Amniotic stem cell (primary cell): ENCODE measurements at places on chromosomes 3 and 15.

DNA sequence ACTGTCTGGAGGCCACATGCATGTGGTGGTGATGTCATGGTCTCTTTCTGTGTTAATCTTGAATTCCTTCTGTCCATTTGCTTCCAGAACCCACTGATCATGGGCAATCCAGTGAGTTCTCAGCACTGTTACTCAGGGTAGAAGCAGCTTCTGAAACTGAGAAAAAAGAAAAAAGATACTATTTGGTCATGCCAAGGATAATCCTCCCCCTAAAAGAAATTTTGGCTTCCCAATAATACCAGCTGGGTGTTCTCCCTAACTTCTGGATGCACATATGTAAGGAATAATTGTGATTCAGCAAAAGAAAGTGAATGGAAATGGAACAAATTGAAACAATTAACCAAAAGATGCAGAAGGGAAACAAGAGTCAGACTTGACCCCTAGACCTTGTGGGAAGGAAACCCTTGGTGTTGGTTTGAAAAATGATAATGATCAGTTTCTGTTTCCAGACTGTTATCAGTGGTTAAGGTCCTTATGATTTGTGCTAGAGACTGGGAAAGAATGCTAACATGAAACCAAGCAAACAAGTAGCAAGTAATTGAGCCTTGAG is 92.3 kb downstream of the RBMS3 start:
- DNase-seq, result no peak

DNA sequence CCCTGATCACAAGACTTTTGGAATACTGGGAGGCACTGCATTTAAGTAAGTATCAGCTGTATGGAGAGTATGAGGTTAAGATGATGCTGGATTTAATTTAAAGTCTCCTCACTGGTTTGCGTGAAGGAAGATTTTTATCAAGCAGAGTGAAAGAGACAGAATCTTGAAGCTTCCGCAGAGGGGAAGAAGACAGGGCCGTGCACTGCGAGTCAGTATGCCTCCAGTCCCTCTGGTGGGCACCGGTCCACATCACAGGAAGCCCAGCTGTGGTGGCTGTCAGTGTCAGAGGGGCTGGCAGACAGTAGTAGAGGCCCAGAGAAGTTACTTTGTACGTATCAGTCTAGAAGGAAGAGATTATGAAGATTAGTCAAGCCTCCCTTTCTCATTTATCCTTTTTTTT is 379.0 kb upstream of the TPRG1 start:
- DNase-seq, result no peak

DNA sequence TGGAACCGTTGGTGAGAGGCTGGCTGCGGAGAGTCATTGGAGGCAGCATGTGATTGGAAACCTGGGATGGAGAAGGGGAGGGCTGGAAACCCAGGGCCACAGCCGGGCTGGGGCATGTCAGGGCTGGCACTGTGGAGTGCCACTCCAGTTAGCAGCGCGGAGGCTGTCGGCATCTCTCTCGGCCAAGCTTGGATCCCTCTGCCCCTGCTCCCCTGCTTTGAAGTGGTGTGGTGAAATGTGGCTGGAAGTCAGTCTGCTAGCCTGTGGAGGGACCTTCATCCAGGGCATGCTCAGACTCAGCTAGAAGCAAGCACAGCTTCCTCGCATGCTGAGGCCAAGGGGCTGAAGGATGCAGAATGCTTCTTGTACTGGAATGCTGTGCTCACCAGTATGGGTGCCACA is 13.5 kb downstream of the SLCO3A1 start:
- no peak for DNase-seq

- no peak for DNase-seq
These were observed 7.3 kb upstream of the TRNT1 start for GRCh38 chr3:3119393-3119851.

DNA sequence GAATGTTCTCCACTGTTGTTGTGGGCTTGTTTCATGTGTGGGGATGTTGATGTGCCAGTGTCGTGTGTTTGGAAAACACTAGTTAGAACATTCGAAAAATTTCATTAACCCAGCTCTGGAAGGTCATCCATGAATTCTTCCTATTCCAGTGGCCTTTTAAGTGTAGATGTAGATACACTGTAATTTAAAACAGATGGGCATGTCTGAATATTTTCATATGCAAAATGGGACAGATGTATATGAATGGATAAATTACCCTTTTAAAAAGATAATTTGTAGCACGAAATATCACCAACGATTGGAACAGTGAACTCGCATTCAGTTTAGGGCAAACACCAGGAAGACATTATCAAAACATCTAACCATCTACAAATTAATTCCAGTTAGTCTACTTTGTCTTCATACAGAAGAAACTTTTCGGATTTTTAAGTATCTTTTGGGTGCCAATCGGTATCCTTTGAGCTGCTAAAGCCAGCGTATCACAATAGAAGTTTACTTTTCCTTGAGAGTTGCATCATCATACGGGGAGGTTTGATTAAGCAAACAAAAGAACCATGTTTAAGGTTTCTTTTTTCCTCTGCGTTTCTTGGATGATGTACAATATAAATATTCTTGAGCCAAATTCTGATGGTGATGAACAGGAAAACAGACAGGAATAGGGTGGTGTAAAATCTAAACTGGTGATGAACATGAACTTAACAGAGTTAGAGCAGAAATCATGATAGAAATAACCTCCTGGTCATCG is 528.1 kb downstream of the FOXP1 start:
- no peak for DNase-seq

DNA sequence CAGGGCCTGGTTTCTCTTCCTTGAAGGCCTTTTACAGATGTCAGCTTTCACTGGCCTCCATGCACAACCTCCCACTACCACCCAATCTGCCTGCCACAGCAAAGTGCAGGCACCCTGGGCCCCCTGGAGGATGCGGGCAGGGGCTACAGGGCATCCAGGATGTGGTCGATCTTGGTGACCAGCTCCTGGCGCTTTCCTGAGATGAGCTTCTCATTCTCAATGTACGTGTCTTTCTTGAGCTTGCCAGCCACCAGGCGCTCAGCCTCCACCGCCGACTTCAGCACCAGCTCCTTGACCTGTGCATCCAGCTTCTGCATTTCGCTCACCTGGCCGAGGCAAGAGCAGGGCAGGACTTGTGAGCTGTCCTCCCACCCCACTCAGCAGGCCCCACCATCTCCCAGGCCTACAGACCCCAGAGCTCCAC is 30.3 kb downstream of the RPN1 start:
- no peak for DNase-seq

DNA sequence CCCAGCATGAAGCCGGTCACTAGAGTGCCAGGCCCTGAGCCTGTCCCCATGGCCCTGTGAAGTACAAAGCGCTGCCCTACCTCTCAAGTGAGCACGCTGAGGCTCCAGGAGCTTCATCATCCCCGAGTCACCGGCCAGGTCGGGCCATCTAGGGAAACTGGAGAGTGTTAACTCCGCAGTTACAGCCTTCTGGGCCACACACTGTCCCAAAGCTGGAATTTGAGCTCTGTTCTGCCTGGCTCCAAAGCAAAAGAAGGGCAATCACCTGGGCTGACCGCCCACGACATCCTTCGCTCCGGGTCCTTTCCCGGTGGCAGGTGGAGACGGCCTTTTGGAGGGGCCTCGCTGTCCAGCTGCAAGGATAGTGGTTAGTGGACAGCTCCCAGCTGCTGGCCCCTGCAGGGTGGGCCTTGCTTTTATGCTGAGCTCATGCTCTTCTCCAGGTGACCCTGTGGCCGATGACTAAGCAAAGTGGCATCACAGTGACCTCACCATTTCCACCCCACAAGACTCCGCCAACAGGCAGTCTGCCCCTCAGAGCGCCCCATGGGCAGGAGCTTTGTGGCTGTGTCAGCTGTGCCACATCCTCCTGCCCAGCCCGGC is 3.5 kb upstream of the MUC4 start:
- DNase-seq, result no peak

DNA sequence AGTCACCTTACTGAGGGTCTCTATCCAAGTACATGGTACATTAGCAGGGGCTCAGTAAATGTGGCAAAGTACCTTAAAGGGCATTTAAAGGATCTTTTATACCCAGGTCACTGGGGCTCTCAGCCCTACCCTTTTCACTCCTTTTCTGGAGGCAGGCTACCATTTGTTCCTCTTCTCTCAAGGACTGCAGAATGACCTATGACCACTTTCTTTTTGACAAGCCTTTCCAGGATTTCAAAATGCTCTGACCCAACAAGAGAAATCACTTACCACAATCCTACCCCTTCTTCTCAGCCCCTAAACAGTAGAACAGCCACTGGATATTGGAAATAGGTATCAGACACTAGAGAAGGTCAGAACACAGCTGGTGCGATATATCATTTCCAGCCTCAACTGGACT is 221.8 kb upstream of the TPRG1 start:
- no peak for DNase-seq

DNA sequence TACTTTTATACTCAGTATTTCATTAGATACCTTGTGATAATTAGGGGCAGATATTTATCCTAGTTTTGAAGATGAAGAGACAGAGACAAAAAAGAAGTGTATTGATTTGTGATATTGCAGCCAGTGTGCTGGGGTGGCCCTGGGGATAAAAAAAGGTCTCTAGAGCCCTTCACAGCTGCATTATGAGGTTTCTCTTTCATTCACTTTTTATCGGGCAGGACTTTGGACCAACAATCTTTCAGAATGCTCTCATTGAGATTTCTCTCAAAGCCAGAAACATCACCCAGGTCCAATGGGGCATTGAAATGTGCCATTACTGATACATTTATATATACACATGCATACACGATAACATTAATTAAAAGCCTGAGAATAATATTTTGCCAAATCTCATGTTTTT is 20.5 kb upstream of the SELENOT start:
- no peak for DNase-seq

- DNase-seq, result no peak
These were observed 8.6 kb upstream of the EBLN2 start for GRCh38 chr3:73052857-73053256.

DNA sequence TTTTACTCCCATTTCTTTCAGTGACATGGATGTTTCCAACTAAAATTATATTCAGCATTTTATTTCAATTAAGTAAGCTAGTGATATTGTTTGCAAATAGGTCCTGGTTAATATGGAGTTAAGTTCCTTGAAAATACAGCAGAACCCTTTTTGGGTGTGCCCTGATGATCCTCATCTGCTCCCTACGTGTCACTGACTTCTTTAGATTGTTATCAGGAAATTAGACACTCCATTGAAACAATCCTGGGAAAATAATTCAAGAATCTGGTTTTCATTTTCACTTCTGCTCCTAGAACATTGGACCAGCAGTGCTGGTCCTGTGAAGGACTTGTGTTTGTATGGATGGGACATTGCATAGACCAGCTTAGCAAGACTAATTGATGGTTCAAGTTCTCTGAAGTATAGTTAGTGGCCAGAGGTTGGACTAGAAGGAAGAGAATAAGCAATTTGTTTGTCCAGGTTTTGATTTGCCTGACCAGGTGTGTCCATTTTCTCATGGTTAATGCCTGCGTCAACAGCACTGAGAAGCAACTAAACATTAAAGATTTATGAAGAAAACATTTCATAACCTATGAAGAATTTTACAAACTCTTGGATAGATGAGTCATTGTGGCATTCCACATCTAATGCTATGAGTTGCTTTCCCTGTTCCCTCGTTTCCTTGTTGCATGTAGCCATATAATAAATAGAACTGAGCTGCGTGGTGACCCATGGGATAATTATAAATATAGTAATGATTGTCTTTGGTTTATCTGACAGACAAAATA is 95.8 kb downstream of the ZPLD1 start:
- no peak for DNase-seq

- DNase-seq, result no peak
These were observed 1.9 kb upstream of the CAMKV start for GRCh38 chr3:49871531-49872153.

- DNase-seq, result no peak
These were observed 638 bp downstream of the WDR5B start for GRCh38 chr3:122415104-122415744.

DNA sequence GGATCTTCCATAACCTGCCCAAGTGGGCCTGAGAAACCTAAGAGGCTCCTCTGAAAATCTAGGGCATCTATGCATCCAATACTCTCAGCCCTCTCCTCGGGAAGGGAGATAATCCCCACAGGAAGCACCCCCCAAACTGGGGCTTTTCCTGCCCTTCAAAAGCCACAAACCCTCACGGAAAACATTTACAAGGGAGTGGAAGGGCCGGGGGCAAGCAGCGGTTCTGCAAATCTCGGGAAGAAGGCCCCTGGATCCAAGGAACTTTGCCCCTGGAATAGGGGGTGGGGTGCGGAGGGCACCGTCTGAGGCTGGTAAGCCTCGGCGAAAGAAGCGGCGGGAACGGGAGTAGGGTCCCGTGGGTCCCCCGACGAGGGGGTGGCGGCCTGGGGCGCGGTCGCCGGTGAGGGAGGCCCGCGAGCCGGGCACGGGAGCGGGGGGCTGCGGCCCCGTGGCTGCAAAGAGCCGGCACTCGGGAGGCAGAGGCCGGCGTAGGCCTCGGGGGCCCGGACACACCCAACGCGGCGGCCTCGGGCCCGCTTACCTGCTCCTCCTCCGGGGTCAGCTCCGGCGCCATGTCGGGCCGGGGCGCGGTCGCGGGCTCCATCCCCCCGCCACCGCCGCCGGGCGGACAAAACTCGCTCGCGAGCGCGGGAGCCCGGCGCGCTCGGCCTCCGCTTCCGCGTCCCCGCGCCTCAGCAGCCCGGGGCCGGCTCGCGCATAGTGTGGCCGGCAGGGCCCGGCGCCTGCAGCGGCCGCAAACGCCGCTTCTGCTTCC is 755 bp downstream of the PTPN9 start:
- no peak for DNase-seq

GRCh38 chr15:66306381-66306780 is 13.0 kb downstream of the DIS3L start:
- DNase-seq, result no peak

- no peak for DNase-seq
These were observed 1.9 kb downstream of the AQP9 start for GRCh38 chr15:58139989-58140522.

DNA sequence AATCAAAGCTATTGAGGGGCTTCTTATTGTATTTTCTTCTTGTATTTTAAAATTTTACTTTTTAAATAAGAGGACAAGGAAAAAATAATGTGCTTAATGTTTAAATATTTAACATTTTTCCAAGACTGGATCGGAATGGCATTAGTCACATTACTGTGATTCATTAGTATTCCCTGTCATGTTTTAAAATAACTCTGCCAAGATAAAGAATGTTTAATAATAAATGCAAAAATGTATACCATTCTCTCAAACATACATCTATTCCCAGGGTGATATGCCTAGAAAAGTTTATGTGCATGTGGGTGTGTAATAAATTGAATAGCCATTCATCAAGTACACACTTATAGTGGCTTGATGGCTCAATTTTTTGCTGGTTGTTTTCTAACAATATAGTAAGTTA is 936.1 kb downstream of the PLOD2 start:
- no peak for DNase-seq

DNA sequence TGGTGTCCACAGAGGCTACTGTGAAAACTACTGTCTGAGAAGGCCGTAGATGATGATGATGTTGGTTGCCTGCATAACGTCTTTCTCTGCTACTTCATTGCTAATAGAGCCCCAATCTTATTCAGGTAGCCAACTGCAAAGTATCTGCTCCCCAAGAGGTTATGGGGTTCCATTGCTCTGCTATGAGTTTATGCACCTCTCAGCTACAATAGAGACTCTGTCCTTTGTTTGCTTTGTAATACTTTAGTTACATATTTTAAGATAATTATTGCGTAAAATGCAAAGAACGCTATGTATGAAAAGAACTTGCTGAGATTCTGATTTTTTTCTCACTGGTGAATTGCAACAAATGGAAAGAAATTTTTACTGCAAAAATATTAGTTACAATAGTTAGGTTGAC is 27.8 kb upstream of the GMPPB start:
- no peak for DNase-seq
